ENCODE measurements at places on chromosomes 3 and 15.

DNA sequence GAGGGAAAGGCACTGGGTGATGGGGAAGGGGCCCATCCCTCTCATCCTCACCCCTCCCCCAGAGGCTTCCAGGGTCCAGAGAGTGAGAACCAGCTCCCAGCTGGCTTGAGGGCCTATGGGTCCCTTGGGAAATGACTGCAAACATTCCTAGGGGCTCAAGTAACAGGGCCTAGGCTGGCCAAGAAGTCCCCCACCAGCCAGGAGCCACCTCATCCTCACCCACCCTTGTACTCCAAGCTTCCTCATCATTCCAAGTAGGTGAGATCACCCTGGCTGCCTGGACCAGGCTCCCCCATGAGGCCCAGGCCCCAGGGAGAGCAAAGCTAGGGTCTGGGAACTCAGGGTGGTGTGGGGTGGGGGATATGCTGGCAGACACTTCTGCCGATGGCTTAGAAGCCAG is 14.8 kb downstream of the LOXL1 start:
- DNase-seq = no peak

GRCh38 chr15:32674681-32675080 is 33.2 kb downstream of the SCG5 start:
- DNase-seq = no peak

GRCh38 chr15:67175643-67176071 is 78.8 kb downstream of the AAGAB start:
- DNase-seq = peak; percentile 76

DNA sequence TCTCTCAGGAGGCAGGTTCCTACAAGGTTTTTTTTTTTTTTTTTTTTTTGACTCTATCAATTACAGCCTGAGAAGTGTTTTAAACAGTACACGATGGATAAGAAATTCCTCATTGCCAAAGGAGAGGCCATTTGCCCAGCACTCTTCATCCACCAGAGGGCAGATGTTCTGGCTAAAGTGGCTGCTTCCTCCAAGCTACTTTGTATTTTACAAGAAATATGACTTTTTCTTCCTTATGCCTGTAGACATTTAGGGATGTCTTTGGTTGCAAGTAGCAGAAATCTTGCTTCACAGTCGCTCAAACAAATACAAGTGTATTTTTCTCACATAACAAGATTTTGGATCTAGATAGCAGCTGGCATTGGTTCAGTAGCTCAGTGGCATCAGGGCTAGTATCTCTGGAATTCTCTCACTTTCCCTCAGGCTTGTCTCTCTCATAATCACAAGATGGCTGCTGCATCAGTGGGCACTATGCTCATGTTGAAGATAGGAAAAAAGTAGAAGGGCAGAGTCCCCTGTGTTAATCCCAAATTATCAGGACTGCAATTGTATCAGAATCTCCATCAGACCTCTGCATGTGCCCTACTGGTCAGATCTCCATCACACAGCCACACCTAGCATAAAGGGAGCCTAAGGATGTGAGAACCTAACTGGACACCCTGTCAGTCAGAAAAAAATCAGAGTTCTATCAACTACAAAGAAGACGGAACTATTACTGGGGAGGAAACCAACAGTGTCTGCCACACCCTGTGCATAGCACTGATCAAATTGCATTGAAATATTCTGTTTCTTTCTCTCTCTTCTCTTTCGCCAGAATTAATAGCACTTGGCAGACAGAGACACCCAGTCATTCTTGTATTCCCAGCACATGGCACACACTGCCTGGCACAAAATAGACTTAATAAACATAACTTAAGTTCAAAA is 138.9 kb upstream of the COL8A1 start:
- DNase-seq = no peak

- DNase-seq = no peak
These were observed 1.0 kb upstream of the ARIH1 start for GRCh38 chr15:72472992-72473610.

DNA sequence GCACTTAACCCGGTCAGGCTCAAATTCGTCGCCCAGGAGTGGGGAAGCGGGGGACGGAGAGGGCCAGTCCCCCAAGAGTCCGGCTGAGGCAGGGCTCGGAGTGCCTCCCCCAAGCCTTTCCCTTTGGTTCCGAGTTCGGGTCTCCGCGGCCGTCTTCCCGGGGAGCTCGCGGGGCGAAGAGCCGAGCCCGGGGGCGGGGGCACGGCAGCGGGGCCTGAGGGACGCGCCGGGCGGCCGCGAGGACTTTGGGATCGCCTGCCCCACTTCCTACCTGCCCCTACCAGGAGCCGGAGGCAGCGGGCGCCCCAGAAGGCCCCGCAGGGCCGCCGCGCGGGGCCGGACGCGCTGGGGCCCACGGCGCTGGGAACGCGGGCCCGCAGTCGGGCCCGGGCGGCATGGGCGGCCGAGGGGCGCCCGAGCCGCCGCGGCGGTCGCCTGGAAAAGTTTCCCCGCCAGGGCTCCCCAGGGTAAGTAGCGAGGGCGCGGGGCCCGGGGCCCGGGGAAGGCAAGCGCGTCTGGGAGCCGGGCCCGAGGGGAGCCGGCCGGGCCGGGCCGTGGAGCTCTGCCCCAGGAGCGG is 2.8 kb downstream of the FURIN start:
- no peak for DNase-seq

GRCh38 chr15:73051807-73052652 is at the start of gene NEO1:
Gene NEO1, plus strand, starts transcription at chr15:73052463. Its CDS starts 213 bp downstream, at chr15:73052676.
- peak; percentile 82 for DNase-seq

GRCh38 chr3:52405066-52405465 is 39.8 kb downstream of the SEMA3G start:
- DNase-seq = peak; percentile 8
